ENCODE measurements at places on chromosomes 2 and 18.

DNA sequence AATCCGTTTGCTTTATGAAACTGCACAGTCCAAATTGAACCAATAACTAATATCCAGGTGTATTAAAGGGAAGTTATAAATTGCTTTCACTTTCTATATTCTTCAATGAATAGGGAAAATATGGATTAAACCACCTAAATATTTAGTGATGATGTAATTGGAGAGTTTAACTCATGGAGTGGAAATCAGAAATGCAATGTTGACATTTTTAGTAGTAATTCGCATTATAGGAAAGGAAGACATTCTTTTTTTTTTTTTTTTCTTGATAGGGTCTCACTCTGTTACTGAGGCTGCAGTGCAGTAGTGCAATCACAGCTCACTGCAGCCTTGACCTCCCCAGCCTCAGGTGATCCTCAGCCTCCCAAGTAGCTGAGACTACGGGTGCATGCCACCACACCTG lies 321.9 kb downstream of the RNF144A start:
- DNase-seq, result no peak

DNA sequence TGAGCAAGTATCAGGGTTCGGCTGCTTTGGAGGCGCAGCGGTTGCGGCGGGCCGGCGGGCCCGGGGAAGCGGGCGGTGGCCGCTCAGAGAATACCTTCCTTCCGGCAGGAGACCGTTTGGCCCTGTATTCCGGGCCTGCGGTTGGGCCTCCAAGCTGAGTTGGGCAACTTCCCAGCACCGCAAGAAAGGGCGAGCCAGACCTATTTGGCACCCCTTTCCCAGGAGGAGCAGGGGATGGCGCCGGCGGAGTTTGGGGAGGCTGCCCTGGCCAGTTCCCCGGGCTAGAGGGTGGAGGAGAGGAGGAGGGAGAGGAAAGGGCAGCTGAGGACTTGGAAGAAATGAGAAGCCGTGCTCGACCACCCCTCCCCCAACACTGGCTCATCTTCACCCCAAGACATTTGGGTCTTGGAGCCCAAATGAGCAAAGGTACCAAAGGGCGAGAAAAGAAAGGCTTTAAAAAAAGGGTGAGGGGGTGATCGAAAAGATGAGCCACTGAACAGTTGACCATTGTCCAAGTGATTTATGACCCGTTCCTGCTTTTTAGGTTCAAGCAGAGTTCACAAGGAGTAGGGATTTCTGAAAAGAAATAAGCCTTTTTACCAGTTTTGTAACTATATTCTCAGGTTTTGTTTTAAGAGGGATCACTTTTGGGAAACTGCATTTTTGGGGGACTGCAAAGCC lies 8.4 kb downstream of the HOXD3 start:
- no peak for DNase-seq

- peak; percentile 40 for DNase-seq
Observed at GRCh38 chr18:24271381-24272228, 126.0 kb downstream of the OSBPL1A start.

GRCh38 chr2:696999-697627 lies 19.9 kb upstream of the TMEM18 start:
- DNase-seq, result no peak

DNA sequence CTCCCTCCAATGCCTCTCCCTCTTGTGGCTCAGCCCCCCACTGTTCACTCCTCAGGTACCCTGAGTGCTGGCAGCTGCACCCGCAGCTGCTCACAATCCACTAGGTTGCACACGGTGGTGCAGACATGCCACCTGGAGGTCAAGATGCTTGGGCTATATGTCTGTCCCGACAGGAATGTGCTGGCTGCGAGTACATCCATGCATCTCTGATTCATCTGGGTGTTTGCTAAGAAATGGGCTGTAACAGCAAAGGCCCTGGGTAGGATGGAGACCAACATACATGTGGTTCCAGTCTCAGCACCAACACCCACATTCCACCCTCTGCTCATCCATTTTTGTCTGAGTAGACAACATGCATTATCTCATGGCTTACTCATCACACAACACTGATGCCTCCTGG lies 31.3 kb downstream of the ANKMY1 start:
- DNase-seq, result no peak

GRCh38 chr2:9771481-9772017 lies 71.7 kb upstream of the TAF1B start:
- no peak for DNase-seq

DNA sequence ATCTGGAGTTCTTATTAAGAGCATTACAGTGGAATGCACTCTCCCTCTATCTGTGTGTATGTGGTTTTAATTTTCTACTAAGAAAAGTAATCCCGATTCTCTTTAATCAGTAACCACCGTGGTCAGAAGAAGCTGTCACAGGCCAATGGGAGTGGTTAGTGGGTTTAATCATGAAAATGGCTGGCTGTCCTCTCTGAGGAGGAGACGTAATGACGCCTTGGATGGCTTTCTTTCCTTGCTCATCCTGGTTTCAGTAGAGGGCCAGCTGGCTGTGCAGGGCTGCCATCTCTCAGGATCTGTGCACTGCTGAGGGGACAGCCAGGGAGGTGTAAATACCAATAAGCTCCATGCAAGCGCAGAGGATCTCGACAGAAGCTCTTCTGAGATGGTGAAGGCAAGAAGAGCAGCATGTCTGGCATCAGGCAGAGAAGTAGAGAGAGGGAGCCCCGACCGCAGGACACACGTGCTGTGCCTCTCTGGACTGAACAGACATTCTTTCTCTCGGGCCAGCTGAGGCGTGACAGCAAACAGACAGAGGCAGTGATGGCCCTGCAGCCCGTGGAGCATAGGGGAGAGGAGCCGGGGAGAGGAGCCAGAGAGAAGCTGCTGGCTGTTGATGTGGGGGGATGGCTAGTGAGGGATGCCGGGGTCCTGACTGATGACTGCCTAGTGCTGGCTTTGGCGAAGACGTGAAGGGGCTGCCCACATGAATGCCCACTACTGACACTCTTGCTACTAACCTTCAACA lies 65.1 kb upstream of the DAPL1 start:
- DNase-seq, result no peak
